ENCODE measurements at places on chromosomes 6 and 20.

DNA sequence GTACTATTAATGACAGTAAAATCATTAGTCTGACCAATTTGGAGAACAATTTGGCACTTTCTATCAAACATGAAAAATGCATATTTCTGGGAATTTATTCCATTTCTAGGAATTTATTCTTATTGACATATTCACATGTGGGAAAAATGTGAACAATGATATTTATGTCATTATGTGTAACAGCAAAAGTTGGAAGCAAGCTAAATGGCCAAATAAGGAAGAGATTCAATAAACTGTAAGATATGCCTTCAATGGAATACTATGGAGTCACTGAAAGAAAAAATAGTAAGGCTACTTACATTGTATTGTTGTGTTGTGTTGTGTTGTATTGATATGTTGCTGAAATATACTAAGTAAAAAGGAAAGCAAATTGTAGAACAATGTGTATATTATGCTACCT lies 100.5 kb upstream of the EDN1 start:
- DNase-seq, result no peak

GRCh38 chr6:168385858-168386735 lies 54.9 kb upstream of the SMOC2 start:
- no peak for DNase-seq

- no peak for DNase-seq
These were observed 378.5 kb upstream of the TSHZ2 start for GRCh38 chr20:52593654-52594053.

GRCh38 chr20:47791084-47791599 lies 5.9 kb upstream of the SULF2 start:
- DNase-seq, result no peak

DNA sequence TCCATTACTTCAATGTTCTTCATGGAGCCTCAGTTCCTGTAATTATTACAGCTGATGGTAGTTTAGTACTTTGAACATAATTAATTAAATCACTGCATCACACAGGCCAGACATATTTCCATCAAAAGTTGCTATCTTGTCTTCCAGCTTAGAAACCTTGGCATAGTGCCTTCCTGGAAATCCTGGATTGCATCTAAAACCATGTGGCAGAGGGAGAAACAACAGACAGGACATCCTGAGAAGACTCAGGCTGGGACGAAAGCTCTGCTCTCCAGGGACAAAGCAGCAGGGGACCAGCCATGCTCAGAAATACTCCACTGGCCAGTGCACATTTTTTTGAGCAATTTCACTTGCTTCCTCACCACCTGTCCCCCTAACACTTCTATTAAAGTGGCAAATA lies 55.3 kb downstream of the TBX18 start:
- DNase-seq, result no peak

DNA sequence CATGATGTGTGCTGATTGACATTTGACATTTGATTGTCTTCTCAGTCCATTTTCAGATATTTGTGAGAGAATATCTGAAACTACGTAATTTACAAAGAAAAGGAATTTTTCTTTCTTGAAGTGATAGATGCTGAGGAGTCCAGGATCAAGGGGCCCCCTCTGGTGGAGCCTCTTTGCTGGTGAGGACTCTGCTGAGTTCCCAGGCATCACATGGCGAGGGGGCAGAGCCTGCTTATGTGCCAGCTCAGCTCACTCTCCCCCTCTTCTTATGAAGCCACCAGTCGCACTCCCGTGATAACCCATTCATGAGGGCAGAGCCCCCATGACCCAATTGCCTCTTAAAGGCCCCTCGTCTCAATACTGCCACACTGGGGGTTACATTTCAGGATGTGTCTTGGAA lies 91.3 kb downstream of the RPP40 start:
- no peak for DNase-seq

DNA sequence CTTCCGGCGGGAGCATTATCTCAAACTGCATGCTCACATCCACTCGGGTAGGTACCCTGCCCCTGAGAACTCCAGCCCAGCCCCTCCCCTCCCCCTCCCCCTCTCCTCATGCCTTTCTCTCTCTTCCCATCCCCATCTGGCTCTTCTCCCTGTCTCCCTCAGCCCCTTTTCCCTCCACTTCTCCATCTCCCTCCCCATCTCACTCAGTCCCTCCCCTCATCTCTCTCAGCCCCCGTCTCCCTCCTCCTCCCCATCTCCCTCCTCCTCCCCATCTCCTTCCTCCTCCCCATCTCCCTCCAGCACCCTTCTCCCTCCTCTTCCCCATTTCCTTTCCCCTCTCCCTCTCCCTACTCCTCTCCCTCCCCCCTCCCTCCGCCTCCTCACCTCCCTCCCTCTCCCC lies 27.3 kb upstream of the CHMP4B start:
- no peak for DNase-seq

DNA sequence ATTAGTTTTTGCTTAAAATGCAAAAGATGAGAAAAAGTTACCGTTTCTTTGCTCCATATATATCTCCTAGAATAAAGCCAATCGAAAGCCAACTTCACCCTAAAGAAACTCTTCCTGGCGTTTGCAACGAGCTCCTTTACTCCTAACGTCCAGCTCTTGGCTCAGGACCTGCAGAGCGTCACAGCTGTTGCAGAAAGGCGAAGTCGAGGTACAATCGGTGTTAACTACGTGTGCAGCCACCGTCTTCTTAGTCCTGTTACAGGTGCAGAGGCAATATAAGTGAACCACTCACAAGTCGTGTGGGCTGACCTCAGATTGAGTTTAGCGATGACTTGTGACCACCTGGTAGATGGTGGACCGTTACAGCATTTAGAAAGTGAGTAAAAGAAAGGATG lies 113.1 kb downstream of the TRIM27 start:
- DNase-seq, result no peak

DNA sequence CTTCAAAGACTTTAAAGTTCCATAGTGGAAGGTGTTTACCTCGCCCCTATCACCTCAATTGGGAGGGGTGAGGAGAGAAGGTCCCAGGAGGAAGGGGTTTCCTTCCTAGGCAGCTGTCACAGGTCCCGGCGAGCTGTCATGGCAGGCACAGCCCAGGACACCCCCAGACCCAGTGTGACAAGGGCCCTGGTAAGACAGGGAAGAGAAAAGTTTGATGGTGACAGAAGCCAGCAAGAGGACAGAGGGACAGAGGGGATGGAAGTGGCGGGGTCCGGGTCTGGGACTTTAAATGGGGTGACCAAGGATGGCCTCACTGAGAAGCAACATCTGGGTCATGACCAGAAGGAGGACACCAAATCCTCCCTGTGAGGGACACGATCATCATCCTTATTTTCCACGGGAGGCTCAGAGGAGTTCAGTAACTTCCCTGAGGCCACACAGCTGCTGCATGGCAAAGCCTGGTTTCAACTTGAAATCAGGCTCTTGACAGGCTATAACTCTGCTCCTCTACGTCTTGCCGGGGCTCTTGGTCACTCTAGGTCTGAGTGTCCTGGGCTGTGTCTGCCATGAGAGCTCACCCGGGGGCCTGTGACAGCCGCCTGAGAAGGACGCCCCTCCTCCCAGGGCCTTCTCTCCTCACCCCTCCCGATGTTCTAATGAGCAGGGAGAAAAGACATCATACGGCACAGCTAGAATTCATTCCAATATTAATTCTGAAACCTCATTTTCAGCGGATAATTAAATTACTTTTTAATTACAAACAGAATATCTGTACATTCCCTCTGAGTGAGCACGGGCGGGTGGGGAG lies 222.2 kb downstream of the PREX1 start:
- DNase-seq, result no peak

DNA sequence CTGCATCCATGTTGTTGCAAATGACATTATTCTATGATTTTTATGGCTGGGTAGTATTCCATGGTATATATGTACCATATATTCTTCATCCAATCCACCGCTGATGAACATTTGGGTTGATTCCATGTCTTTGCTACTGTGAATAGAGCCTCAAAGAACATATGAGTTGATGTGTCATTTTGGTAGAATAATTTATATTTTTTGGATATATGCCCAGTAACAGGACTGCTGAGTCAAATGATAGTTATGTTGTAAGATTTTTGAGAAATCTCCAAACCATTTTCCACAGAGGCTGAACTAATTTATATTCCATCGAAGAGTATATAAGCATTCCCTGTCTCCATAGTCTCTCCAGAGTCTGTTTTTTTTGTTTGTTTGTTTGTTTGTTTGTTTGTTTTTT lies 1373.5 kb downstream of the GRIK2 start:
- peak; percentile 58 for DNase-seq

- no peak for DNase-seq
These were observed 6.2 kb downstream of the SIGLEC1 start for GRCh38 chr20:3705970-3706739.

GRCh38 chr20:62405981-62406513 lies 1.0 kb downstream of the CABLES2 start:
- no peak for DNase-seq

DNA sequence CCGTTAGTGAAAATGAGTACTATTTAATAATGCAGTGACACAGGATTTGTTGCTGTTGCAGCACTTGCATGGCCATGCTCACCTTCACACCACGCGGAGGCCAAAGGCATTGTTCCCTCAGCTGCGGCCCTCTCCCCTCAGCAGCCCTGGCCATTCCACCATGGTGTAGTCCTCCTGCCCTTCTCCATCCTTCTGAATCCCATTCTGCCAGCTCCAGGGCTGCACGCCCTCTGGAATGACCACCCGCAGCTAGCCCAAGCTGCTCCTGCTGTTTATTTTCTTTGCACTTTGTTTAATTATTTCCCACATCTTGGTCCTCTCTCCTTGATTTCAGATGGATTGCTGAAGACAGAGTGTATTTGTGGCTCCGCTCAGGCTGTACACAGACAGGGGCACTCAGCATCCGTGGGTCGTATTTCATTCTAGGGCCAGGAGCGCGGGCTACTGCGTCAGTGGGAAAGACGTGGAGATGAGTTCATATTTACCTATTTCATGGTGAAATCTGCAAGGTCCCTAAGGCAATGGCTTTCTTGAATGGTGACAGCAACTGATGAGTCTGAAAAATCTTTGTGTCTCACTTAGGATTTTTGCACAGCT lies 81.4 kb upstream of the DUSP22 start:
- no peak for DNase-seq

GRCh38 chr6:104019075-104019753 lies 840.5 kb downstream of the HACE1 start:
- no peak for DNase-seq

- DNase-seq, result no peak
These were observed 13.5 kb downstream of the MBOAT1 start for GRCh38 chr6:20198775-20199174.

DNA sequence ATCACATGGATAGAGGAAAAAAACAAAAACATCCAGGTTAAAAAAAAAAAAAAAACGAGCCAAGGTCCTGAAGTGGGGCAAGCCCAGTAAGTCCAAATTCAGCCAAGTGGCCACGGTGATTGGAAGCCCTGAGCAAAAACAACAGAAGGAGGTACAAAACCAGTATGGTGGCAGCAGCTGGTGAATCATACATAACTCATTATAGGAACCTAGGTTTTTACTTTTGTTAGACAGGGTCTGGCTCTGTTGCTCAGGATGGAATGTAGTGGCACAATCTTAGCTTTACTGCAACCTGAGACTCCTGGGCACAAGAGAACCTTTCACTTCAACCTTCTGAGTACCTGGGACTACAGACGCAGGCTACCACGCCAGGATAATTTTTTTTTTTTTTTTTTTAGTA lies 22.7 kb upstream of the MYB start:
- no peak for DNase-seq

- peak; percentile 47 for DNase-seq
These were observed 347.5 kb downstream of the PRL start for GRCh38 chr6:21949211-21949801.

GRCh38 chr6:146972546-146972945 lies 231.7 kb upstream of the STXBP5 start:
- DNase-seq, result no peak

- no peak for DNase-seq
These were observed 6.2 kb upstream of the DDX43 start for GRCh38 chr6:73388433-73388799.

DNA sequence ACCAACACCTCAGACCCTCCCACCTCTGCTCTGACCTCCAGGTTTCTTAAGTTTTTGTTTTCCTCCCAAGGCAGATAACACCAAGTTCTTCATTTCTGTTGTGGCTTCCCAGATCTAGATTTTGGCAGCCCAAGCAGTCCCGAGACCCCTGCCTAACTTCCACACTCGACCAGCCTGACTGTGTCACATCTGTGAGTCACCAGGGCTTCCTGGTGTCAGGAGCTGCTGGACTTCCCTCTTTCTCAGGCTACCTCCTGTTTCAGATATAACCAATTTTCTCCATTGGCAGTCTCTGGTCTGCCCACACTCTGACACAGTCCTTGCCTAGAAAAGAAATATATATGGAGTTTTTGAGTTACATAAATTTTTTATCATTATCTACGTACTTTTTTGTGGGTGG lies 46.1 kb upstream of the CCN6 start:
- peak; percentile 47 for DNase-seq

GRCh38 chr6:170042596-170043118 lies 248.2 kb downstream of the DLL1 start:
- no peak for DNase-seq

DNA sequence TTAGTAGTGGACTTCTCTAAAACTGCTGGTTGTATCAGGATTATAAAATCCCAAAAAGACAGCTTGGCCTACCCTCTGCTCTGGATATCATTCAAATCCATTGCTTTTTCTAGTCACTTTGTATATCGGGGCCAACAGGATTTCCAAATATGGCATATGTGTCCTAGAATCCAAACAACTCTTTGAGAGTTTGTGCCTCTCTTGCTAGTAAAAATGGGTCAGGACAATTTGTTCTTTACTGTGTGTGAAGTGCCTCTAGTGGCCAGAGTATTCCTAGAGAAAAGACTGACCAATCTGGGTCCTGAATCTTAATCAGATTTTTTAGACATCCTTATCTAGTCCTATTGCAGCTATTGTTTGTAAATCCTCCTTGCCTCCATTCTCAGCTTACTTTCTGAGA lies 33.5 kb upstream of the MANEA start:
- no peak for DNase-seq

- no peak for DNase-seq
These were observed 28.1 kb upstream of the MYT1 start for GRCh38 chr20:64136004-64136710.

DNA sequence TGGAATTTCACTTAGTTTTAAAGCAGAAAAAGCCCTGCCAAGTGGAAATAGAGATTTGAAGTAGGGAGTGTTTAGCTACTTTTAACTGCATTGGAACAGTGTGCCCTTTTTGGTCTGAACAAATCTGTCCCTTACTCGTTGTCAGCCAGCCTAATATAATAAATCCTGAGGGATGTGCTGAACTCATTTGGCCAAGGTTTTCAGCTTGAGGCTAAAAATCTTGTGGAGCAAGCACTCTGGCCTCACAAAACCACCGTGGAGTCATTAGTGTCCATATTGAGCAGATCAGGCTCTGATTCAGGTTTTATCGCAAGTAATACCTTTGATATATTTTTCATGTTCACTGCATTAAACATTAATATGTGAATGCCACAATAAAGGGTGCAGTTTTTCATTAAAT lies 383.5 kb downstream of the FRK start:
- DNase-seq, result no peak
